Fibroblast of skin of right quadriceps (primary cell): ENCODE measurements at places on chromosomes 1 and 21.

GRCh38 chr1:96541491-96541890, 180.1 kb upstream of the PTBP2 start:
- DNase-seq, result no peak

DNA sequence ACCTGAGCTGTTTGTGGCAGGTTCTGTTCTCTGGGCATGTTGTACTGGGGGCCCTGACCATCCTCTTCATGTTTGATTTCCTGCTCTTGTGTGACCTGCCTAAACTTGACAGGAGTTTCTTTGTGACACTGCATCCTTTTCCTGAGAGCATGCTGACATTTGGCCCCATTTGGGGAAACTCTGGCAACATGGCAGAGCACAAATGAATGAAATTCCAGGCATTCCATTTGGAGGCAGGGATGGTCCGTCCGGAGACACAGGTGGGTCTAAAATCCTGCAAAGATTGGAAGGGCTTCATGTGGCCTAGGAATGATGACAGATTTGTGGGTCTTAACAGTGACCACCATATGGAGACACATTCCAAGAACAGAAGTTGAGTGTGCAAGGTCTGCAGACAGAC, 184.0 kb downstream of the FCRL5 start:
- no peak for DNase-seq

GRCh38 chr1:56901716-56902115, 47.1 kb downstream of the C8A start:
- no peak for DNase-seq

GRCh38 chr1:33087677-33088076, 6.7 kb downstream of the AZIN2 start:
- no peak for DNase-seq

DNA sequence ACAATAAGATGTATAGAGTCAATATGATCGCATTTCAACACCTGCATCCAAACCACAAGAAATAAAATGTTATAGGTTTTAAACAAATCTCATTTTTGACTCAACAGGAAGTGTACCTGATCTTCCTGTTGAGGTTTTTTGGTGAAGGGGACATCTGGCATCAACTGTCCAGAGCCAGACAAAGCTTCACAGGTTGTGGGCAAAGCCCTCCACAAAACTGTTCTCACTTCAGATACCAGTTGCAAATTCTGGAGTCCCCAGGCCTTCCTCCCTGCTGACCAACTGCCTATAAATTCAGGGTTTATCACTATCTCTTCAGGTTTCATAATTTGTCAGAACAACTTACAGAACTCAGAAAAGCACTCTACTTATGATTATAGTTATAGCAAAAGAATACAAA, 326.1 kb upstream of the CAMK1G start:
- DNase-seq, result no peak

DNA sequence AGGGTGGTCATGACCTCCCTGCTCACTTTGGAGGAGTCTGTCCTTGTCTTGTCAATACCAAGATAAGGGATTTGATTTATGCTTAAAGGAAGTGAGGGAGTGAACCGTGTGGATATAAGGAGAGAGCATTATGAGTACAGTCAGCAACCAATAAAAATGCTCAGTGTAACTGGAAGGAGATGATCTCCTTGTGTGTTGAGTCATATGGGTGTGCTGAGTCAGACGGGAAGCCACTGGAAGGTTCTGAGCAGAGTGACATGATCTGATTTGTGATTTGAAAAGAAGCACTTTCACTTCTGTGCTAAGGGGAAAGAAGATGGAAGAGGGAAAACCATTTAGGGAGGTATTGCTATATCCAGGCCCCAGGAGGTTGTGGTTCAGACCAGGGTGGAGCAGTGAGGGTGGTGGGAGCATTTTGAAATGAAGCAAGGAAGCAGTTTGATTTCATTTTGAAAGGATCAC, 2.5 kb upstream of the BCL10 start:
- DNase-seq, result peak; percentile 94

DNA sequence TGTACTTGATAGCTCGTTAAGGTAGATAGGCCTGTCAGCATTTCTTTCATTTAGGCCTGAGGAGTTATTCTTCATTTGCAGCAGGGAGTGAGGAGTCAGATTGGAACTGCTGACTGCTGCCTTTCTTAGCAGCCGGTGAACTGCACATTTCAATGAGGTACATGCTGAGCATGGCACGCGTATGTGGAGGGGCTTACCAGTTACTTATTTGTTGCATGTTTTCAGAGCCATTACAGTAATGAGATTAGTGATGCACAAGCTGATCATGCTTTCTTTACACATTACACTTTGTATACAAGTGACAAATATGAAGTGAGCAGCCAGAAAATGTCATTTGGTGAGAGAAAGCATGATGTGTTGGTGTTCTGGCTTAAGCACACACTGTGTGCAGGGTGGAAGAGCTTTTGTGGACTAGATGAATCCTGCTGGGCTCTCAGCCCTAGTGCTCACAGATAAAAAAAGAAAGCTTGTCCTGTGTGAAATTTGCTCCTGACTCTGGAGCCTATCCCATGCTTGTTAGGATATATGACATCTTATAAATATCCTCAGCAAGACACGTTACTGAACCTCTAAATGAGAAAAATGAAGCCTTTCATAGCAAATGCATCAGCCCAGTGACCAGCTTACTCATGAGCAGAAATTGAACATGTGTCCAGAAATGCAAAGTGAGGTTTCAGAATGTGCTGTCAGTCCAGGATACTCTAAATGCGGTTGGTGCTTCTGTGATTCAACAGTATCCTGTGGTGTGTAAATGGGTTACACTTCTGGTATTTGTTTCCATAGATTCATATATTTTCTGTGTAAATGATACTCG, 574.7 kb upstream of the ADGRL2 start:
- no peak for DNase-seq

DNA sequence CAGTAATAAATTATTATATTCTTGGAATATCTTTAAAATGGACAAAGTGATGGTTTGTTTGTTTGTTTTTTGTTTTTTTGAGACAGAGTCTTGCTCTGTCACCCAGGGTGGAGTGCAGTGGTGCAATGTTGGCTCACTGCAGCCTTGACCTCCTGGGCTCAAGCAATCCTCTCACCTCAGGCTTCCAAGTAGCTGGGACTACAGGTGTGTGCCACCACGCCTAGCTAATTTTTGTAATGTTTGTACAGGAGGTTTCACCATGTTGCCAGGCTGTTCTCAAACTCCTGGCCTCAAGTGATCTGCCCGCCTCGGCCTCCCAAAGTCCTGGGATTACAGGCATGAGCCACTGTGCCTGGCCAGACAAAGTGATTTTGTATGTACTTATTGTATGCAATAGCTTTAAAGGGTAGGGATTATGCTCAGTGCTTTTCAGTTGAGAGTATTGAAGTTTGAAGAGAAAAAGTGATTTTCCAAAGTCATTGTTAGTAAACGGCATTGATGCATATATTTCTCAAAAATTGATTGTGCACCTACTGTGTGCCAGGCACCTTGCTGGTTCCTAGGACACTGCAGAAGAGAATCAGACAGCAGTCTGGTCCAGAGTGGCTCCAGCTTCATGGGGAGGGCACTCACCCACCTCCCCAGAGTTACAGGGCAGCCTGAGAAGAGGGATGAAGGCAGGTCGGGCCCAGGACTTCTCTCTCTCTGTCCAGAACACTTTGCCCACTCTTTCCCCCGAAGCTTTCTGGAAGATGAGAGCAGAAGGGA, 34.2 kb upstream of the TTC22 start:
- DNase-seq, result no peak

DNA sequence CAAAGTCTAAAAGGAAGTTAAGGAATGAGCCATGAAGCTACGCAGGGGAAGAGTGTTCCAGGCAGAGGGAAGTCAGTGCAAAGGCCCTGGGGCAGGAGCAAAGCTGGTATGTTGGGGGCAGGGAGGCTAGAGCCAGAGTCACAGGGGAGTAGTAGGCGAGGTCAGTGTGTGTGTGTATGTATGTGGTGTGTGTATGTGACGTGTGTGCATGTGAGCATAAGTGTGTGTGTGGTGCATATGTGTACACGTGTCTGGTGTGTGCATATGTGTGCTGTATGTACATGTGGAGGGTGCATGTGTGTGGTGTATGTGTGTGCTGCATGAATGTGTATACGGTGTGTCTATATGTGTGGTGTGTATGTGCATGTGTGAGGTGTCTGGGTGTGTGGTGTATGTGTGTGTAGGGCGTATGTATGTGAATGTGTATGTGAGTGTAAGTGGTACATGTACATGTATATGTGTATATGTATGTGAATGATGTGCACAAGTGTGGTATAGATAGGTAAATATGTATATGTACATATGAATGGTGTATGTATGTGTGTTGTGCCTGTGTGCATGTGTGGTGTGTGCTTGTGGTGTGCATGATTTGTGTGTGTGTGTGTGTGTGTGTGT, 20.8 kb upstream of the NID1 start:
- no peak for DNase-seq

DNA sequence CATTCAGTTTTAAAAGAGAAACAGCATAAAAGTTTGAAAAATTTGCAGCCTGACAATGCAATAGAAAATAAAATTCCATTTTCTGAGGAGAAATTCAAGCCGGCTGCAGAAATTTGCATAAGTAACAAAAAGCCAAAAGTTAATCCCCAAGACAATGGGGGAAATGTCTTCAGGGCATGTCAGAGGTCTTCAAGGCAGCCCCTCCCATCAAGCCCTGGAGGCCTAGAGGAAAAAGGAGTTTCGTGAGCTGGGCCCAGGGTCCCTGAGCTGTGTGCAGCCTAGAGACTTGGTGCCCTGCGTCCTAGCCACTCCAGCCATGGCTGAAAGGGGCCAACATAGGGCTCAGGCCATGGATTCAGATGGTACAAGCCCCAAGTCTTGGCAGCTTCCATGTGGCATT, 74.6 kb downstream of the PIK3R3 start:
- DNase-seq, result no peak

DNA sequence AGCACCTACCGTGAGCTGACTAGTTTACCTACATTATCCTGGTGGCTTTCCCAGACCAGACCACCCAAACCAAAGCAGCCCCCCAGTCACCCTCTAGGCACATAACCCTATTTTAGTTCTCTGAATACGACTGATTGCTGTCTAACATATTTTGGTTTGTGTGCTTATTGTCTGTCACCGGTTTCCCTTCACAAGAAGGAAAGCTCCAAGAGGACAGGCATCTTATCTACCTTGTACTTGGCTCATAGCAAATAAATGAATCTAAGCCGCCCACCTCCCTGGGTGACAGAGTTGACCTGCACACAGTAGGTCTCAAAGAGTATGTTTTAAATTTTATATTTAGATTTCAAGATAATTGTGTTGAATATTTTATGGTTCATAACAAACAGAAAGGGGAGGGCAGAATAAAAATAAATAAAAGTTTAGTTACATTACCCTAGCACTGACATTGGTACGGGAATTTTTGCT, 904 bp upstream of the PRDX6 start:
- DNase-seq, result no peak

GRCh38 chr1:77545970-77546369, 136.5 kb downstream of the ZZZ3 start:
- DNase-seq, result peak; percentile 99

GRCh38 chr1:220149742-220150141, 55.8 kb downstream of the IARS2 start:
- no peak for DNase-seq

DNA sequence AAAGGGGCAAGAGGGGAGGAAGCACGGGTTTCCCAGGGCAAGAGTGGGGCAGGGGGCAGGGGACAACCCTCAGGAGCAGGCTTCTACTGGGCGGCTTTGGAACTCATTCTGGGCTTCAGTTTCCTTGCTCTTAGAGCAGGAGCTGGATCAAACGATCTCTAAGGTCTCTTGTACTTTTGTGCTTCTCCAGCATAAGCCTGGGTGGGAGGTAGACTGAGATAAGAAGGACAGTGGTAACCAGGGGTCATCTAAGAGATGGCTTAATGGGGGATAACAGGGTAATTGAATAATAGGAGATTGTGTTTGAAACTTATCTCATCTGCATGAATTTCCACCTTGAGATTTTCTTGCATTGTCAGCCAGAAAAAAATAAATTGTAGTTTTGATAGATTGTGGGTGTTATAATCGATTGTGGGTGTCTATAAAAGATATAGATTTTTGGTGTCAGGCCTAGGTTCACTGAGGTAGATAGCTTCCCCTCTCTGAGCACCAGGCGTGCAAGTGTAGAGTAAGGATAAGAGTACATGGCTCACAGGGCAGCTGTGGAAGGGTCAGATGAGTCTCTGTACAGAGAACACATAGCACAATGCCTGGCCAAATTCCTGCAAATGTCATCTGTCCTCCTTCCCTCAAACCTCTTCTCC, 68.0 kb downstream of the CD58 start:
- DNase-seq, result no peak
